ENCODE measurements at places on chromosomes 7 and 10. TPM values are rescaled to one million over a fixed set of nuclear protein-coding genes. Genes with fewer than 3 reads are reported as not detected.

The VAX1 gene
- not detected for total RNA-seq

The AKR1C4 gene
- not detected for total RNA-seq

The HOGA1 gene
- 11.7 TPM for total RNA-seq

The A1CF gene
- 0.19 TPM for total RNA-seq

DNA sequence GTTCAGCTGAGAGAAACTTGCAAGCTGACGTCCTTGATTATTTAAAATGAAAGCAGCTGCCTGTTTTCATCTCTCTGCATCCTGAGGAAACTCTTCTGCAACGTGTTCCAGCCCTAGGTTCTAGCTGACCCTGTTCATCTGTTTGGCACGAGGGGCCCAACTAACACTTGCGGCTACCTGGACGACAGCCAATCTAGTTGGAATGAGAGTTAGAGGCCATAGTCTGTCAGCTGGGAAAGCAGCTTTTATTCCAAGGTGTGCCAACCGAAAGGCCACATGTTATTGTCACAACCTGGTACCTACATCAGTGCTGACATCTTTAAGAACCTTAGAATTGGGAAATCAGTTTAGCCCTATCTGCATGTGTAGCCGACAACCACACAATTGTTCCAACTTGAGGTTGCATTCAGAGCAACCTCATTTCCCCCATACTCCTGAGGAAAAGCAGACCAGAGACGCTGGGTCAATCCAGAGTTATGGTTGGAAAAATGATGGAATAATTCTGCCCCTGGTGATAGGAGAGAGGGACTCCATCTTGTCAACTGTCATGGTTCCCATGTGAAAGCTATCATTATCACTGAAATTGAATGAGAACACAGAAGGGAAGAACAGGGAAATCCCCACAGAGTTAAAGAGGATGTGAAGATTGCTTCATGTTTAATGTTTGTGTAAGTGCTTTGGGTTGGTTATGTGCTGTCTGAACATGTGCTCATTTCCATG lies 121.6 kb downstream of the EGFR start:
- no peak for DNase-seq

- no peak for DNase-seq
These were observed 136.6 kb downstream of the IQUB start for GRCh38 chr7:123397746-123398338.

DNA sequence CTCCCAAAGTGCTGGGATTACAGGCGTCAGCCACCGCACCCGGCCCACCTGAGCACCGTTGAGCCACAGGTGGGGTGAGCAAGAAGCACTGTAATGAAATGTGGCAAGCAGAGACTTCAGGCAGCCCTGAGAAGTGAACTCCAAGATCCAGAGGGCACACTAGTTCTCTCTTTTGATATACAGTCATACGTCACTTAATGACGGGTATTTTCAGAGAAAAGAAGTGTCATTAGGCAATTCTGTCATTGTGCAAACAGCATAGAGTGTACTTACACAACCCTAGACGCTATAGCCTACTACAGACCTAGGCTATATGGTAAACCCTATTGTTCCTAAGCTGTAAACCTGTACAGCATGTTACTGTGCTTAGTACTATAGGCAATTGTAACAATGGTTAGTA lies 7.9 kb downstream of the PANK1 start:
- DNase-seq = no peak

DNA sequence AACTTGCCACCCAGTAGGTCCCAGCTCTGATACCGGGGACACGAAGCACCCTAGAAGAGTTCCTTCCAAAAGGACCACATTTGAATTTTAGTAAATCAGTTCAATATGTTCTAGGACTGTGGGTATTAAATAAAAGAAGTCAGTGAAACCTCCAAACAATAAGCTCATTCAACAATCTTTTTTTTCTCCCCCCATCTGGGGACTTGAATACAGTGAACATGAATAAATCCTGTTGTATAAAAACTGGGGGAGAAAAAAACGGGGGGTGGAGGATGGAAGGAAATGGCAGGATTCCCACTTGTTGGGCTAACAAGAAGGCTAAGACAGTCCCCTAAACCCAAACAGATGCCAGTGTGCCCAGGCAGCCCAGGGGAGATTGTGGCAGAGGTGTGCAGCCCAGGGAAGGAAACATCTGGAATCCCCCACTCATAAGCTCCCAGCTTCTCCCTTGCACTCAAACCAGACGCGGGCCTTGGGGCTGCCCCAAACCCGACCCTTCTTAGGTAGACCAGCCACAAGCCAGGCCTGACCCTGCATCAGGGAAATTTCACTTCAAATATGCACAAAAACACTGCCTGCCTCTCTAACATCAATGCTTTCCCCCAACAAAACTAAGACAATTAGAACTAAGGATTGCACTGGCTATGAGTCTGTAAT lies 8.8 kb downstream of the AFAP1L2 start:
- no peak for DNase-seq

- no peak for DNase-seq
These were observed 29.0 kb downstream of the PLAC9 start for GRCh38 chr10:80161321-80162083.

DNA sequence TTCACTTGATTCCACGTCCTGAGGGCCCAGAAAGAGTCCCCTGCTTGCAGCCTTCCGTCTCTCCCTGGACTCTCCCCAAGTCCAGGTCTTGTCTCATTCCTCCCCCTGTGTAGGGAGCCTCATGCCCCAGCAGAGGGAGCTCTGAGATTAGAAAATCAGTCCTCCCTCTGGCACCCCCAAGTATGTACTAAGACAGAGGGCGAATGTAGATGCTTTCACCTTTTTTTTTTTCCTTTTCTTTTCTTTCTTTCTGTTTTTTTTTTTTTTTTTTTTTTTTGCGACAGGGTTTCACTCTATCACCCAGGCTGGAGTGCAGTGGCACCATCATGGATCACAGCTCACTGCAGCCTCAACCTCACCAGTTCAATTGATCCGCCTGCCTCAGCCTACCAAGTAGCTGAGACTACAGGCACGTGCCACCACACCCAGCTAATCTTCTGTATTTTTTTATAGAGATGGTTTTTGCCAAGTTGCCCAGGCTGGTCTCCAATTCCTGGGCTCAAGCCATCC lies 10.3 kb downstream of the SFXN3 start:
- peak; percentile 60 for DNase-seq

DNA sequence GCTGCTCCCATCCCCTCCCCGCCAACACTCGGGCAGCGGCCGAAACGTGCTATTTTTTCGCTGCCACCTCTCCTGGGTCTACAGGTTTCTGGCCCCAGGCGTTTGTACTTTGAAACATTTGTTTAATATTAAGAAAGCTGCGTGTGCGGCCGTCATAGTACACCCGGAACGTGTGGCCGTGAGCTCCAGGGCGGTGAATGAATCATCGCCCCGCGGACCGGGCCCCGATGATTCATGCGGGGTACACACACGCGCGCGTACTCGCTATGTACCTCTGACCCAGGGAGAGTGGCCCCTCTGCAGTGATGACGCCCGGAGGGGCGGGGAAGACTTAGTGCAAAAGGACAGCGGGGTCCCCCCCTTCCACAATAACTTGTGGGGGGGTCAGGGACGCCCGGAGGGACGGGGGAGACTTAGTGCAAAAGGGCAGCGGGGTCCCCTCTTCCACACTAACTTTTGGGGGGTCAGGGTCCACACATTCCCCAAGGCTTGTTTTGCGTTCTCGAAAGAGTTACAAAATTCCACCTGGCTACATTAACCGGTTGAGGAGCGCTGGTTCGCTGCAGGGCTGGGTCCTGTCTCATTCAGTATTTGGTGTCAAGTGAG lies 56.5 kb upstream of the PCGF5 start:
- DNase-seq = peak; percentile 83

- DNase-seq = no peak
These were observed 43.7 kb downstream of the PSMC2 start for GRCh38 chr7:103391150-103391549.

- no peak for DNase-seq
These were observed 347.1 kb downstream of the FGFR2 start for GRCh38 chr10:121250995-121251764.

- DNase-seq = no peak
These were observed 131.9 kb upstream of the PCGF5 start for GRCh38 chr10:91088300-91089140.

GRCh38 chr10:42428534-42428933 lies 209.8 kb downstream of the ZNF33B start:
- DNase-seq = no peak

GRCh38 chr10:846126-846685 lies 85.3 kb downstream of the LARP4B start:
- no peak for DNase-seq
